ENCODE measurements at places on chromosomes 1 and 21.

- DNase-seq = no peak
Measured at GRCh38 chr1:169012416-169012815, 94.1 kb upstream of the ATP1B1 start.

DNA sequence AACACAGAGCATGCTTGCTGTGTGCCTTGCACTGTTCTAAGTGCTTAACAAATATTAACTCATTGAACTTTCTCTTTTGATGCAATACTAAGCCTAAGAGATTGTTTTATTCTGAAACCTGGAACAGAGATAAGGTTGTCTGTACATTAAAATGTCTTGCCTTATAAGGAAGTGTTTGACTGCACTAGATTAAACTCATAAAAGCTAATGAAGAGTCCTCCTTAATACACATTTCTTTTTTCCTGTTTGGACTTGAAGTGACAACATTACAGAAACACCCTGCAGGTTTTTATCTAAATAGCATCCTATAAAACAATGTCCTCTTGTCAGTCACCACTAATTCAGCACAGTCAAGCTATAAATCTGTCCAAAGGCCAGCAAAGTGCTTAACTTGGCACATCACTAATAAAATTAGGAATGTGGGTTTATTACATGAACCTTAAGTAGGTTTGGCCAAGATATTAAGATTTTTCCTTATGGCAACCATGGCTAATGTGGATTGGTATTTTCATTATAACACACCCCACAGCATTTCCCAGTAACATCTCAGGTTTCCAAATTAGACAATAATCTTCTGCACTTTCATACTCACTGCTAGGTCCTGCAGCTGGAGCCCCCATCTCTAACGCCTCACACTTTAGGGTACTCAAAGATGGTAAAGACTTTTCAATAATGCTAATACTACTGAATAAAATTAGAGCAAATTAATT is 389.7 kb downstream of the LMO4 start:
- DNase-seq = no peak

GRCh38 chr1:29563571-29563970 is 327.2 kb downstream of the PTPRU start:
- DNase-seq = no peak

GRCh38 chr1:219476716-219477115 is 136.2 kb downstream of the ZC3H11B start:
- no peak for DNase-seq

DNA sequence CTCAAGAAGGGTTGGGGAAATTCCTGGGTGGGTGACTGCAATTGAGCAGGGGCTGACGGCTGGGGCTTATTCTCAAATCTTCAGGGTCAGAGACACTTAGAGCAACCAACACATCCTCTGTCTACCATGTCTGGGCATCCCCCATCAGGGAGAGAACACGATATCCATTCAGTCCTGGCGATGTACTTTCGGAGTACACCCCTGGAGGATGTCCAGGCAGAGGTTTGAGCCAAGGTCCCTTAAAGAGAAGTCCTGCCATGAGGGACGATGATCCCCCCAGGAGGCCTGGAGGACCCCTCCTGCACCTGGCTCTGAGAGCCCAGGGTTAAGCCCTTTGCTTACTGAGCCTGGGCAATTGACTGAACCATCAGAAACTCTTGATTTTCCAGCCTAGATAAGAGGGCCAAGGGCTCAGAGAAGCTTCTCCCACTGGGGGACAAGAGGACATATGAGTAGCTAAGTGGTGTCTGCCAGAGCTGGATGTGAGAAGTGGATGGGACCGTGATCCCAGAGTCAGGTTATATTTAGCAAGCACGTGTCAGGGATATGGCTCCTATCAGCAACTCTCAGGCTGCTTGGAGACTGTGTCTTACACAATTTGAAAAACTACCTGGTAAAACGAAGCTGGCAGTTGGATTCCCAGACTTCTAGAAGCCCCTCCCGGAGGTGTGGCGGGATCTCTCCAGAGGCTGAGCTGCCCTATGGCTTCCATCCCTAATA is 253.3 kb upstream of the VAMP3 start:
- no peak for DNase-seq

Data from activated CD4-positive, alpha-beta T cell treated with anti-CD3 and anti-CD28 coated beads, Interleukin-2, amount 10 ng/mL, durations not matched to agents 7 days and 5 days (primary cell).